ENCODE measurements at places on chromosomes 3 and 15.

DNA sequence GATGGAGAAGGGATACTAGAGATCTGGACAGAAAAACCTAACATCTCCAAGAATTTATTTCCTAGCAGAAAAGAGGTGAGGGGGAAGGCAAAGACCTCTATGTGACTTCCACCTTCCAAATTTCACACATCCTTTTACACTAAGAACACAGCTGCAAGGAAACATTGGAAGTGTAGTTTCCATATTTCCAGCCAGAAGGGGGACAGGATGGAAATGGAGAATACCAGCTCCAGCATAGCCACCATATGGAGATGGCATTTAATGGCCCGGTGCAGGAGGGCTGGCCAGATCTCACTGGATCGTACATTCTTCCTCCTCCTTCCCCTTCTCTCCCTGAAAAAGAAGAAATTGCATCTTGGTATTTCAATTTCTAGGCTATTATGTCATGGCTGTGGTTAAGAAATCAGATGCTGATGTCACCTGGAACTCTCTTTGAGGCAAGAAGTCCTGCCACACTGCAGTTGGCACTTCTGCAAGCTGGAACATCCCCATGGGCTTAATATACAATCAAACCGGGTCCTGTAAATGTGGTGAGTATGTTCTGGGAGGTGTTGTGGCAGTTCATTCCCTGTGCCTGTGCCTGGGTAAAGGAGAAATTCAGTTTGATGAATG is 36.9 kb upstream of the TF start:
- DNase-seq = no peak

- no peak for DNase-seq
Measured at GRCh38 chr3:44632193-44632592, 7.4 kb downstream of the ZNF197 start.

GRCh38 chr3:37505415-37505814 is 331.0 kb upstream of the LRRFIP2 start:
- DNase-seq = no peak

GRCh38 chr15:29774900-29775299 is 47.4 kb downstream of the TJP1 start:
- no peak for DNase-seq

DNA sequence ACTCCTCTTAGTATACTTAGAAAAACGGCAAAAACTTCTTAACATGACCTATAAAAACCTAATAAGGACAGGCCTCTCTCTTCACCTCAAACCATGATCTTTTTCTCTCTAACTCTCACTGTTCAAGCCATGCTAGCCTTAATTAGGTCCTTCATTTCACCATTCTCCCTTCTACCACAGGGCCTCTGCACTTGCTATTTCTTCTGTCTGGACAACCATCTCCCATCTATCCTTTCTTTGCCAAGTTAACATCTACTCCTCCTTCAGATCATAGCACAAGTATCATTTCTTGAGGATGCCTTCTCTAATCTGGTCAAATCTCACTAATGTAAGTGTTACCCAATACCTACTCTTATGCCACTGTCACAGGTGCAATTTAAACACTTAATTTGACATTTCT is 39.1 kb downstream of the TMCC1 start:
- no peak for DNase-seq

DNA sequence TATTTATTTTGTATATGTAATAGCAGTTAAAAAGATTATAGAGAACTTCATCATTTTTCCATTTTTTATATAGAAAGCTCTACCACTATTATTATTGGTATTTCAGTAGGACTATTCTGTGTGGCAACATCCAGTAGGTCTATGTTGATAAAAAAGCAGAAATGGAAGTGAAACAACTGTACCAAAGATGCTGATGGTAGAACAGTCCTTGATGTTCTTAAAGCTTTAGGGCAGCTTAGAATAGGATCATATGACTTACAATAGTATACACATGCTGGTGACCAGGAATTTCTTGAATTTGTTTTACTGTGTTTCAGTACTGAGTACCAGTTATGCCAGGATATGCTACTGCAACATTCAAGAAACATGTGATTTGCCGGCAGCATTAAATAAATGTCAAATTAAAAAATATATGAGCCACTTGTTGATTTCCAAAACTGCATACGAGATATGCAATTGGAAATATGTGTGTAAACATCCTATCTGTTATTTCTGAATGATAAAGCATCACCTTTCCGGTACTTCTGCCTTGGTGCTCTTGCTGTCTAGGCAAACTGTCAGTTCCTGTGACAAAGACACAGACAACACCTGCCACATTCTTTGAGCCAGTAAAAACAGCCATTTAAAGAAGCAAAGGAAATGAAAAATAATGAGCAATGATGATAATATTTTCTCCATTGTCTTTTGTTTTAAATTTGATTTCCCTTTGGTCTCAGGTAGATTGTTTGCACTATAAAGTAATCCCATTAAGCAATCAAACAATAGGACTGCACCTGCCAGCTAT is 649.2 kb downstream of the ZPLD1 start:
- no peak for DNase-seq

GRCh38 chr15:77518458-77518857 is 97.8 kb downstream of the HMG20A start:
- no peak for DNase-seq

DNA sequence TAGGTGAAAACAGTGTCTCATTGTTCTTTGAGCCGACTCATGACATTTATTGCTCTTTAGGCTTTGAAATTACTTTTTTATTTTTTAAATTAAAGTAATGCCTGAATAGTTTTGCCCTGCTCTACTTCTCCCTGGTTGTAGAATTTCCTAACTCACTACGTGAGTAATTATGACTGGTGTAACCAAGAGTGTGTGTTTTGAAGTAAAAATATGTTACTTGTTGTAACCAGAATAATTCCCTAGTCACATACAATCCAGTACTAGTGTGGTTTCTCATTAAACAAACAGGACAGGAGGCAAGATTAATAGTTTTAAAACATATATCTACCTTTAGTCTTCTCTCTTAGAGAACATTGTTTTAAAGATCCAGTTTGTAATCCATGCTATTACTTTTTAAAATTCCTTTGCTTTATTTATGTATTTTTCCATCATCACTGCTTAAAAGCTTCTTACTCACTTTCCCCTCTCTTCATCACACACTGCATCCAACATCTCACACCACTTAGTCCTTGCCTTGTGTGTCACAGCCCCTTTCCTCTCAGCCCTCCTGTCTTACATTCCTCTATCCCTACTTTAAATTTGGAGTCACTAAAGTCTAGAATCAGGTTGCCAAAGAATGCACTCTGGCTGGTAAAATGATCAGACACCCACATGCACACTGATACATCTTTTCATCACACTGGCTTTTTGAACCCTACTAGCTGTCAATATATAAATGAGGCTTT is 219.7 kb downstream of the WNT5A start:
- DNase-seq = peak; percentile 44

GRCh38 chr3:18853269-18853668 is 295.0 kb upstream of the KCNH8 start:
- DNase-seq = no peak

DNA sequence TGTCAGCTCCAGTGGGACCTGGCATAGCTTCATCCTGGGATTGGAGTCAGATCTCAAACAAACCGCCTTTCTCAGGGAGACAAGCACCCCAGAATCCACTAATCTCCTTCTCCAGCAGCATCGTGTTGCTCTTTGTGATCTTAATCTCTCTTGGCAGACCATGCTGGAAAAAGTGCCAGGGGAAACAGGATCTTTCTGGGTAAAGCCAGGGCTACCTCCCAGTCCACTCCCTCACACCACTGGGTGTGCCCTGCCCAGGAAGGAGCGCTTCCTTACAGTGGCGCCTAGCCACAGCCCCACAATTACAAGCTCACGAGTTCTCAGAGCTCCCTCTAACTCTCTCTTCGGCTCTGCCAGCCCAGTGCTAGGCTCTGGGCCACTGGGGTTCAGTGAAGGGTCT is 32.2 kb downstream of the RPLP1 start:
- DNase-seq = no peak

DNA sequence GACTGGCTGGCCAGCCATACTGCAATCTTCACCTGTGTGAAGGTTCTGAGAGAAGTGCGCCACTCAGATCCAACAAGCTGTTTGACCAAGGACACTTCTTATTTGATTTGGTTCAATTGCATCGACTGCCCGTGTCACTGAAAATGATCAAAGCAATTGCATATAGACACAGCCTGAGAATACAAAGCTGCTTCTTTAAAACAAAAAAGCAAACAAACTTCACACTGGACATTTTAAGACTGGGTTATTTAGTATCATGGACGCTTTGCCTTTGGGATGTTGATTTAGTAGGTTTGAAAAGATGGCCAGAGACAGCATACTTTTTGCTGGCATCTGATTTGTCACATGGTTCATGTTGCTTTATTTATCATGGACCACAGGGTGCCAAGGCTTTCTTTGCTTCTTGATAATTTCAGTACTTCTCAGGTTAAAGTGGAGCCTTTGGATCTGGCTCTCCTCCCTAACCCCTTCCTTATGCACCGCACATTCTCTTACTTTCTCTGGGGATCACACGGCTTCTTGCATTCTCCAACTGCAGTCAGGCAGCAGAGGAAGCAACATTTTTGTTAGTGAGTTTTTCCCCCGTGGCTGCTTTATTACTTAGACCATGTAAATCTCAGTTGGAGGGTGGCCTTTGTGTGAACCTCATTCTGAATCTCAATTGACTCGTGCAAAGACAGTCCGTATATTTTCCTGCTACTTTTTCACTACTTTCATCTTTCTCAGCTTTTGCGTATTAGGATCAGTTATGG is 151.0 kb downstream of the CD47 start:
- no peak for DNase-seq

DNA sequence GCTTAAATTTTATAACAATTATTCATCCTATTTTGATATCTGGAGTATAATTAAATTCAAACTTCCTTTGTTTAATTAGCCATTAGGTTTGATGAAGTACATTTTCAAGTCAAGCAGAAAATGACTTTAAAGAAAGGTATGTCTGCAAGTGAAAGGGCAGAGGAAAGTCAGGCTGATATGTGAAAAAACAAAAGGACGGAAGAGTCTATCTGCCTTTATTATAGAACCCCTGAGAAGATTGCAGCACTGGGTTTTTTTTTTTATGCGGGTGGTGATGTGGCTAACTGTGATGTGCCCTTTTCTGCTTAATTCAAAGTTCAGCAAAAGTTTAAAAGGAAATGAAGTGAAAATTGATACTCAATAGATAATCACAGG is 83.2 kb downstream of the COL8A1 start:
- DNase-seq = no peak

GRCh38 chr3:144593881-144594280 is 622.3 kb downstream of the DIPK2A start:
- no peak for DNase-seq

DNA sequence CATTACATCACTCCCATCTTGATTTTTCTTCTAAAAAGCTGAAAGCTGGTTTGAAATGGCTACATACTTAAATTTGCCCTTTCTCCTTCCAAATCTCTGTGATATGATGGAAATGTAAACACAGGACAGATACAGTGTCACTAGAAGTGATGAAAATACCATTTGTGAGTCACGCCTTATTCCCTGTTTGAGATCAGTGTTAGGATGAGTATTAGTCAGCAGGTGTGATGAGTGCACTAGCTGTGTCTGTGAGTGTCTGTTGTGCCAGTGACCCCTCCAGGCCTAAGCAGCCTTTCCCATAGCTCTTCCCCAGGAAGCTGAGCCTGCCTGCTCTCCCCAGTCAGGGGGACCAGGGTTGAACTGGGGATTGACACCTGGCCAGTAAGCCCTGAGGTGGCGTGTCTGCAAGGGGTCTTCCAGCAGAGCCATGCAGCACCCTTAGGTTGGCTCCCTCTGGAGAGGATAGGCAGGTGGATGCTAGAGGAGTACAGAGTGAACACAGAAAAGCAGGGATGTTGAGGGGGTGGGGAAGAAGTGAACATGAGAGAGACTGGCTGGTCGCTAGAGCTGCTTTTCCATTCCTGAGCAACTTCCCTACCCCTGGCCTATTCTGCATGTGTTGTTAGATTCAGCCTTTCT is 92.0 kb downstream of the PDE8A start:
- DNase-seq = no peak

DNA sequence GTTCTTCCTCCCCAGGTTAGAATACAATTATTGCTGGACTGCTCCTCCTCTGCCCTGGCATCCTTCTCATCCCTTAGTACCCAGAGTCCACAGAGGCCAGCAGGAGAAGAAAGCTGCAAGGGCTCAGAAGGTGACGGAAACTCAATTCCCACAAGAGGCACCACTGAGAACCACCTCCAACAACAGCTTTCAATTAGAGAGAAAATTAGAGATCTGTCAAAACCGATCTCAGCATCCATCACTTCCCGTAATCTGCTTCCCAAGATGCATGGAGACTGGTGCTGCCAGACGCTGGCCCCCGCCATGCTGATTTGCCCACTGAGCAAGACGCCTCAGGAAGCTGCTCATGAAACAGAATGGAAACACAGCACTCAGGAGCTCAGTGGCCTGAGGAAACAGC is 135.0 kb upstream of the PRICKLE2 start:
- no peak for DNase-seq

DNA sequence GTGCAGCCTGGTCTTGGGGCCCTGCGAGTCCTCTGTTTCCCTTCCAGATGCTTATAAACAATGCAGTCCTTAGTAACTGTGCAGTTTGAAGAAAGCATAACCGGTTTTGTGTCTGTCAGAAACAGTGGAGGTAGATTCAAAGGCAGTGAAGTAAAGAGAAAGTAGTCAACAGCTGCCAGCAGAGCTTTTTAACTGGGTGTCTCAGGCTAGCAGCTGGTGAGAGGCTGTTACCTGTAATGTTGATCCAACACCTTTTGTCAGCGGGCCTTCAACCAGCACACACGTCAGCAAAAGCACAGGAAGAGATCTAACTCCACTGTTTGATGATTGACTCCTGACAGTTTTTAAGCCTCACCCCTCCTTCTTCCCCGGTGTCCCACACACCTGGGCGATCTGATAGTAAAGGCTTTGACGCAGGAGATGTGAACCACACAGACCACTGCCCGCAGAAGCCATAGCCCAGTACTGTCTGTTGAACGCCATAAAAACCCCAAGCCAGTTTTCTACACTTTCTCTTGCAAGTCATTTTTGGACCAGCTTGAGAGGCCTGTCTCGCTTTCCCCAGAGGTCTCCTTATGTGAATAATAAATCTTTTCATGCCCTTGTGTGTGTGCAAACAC is 178.0 kb downstream of the FMN1 start:
- DNase-seq = no peak

GRCh38 chr3:15815696-15816095 is 17.9 kb upstream of the ANKRD28 start:
- DNase-seq = peak; percentile 45

DNA sequence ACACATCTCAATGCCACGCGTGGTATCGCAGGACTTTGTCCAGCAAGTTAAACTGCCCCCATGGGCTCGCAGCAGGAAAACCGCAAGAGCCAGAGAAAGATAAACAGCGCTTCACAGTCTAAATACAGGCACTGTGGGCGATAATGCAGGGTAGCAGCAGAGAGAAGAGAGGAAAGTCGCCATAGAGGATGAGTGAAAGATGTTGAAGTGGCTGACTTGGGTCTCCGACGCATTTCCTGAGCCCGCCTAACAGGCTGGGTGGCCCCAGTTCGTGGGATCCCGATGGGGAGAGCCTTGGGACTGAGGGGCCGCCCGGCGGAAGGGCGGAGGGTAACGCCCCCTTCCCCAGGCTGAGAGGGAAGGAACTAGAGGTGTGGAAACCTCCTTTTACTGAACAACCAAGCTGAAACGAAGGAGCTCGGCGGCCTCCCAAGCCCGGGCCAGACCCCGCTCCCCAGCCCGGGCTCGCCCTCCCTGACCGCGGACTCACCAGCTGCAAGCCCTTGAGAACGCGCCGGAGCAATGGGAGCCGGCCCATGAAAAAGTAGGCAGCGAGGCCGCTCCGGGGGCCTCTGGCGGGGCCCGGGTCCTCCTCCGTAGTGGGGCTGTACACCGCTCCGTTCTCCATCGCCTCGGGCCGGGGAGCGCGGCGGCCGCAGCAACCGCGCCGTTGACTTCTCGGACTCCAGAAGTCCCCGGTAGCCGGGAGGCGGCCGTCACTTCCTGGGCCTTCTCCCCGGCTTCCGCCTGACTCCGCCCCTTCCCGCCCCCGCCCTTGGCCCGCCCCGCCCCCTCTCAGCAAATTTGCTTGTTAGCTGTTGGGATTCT is at the start of gene CMTM6:
CMTM6 (minus strand) TSS at position 735 of the 828 bp plus-strand sequence; CDS start at position 628, 107 bp downstream.
- peak; percentile 98 for DNase-seq

Measured in GM03348 (cell line).